Eye (tissue), 1 donor: ENCODE measurements at places on chromosomes 3 and 15.

DNA sequence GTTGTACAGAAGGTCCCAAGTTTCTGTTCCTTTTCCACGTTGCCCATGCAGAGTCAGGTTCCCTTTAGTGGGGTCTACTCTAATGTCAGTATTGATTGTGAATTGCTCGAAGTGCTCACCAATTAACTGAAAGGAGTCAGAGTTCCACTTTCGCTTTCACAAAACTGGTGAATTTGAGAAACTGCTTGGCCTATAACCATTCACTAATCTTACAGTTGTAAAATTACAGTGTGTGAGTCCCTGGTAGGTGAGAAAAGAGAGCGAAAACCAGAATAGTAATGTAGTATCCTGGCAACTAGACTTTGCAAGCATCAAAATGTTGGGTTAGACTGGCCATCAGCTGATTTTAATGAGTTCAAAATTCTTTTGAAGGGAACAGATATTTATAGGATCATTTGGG lies 237.5 kb upstream of the CHRM5 start:
- no peak for DNase-seq

DNA sequence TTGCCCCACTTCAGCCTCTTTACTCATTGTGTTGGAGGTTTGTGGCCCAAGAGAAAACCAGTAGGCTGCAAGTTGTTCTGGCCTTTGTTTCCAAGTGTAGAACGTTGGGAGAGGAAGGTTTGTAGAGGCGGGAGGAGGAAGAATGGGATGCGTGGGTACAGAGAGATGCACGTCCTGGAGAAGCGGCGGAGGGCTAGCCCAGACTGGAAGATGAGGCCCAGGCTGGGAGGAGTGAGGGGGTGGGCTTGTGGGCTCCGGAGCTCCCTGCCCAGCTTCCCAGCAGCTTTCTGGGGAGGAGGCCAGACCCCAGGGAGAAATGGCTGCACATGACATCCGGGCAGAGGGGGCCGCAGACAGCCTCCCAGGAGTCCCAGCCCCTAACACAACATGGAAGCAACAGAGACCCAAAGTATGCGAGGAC lies 5.3 kb downstream of the PLA2G4F start:
- DNase-seq = no peak

DNA sequence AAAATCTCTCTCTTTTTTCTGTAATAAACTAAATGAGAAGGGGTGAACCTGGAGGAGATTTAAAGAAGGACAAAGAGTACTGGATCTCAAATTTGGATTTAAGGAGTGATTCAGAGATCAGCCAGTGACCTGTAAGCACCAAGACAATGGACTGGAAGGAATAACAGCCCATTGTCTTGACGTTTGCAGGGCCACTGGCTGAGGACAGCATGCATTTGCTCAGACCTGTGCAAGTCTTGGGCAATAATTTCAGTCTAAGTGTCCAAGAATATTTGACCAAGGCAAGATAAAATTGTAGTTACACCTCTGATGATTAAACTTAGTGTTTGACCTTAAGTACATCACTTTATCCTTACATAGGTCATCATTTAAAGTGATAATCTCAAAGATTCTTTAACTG lies 55.8 kb upstream of the OSTN start:
- DNase-seq = no peak

DNA sequence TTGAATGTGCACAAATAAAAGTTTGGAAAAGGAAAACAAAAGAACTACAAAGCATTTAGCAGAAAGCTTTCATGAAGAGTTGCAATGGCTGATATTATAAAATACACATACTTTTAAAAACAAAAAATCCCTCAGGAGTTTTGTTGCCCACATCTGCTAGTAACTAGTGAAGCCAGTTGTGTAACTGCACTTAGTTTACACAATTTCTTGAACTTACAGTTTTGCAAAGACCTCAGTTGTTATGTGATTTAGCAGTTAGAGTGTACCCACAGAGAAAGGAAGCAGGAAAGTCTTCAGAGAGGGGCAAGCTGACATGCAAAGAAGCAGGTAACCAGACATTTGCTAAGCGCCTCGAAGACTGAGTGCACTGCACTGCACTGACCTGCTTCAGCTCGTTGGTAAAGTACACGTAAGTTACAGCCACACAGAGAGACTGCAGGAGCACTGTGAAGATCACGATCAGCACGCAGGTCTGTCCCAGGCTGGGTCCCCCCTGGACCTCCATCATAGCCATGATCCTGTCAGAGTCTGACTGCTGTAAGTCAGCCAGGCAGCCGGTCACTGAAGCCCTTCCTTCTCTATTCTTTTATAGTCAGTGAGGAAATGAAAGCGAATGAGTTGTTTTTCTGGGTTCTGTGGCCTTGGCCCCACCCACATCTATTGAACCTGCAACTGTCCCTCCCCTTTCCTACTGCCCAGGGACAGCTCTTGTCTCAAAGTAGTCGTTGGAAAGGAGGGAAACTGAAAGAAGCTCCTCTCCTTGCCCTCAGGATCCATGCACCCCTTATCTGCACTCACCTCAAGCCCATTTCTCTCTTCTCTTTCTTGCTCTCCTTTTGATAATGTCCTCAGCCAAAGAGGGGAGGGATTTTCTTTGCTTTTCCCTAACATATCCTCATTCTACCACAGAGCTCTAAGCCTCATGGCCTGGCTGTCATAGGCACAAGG lies at the start of gene TNFSF10:
TSS of gene TNFSF10 (minus strand) at position 560 of the 948 bp plus-strand sequence. CDS start at position 514, 46 bp downstream.
- DNase-seq = no peak

DNA sequence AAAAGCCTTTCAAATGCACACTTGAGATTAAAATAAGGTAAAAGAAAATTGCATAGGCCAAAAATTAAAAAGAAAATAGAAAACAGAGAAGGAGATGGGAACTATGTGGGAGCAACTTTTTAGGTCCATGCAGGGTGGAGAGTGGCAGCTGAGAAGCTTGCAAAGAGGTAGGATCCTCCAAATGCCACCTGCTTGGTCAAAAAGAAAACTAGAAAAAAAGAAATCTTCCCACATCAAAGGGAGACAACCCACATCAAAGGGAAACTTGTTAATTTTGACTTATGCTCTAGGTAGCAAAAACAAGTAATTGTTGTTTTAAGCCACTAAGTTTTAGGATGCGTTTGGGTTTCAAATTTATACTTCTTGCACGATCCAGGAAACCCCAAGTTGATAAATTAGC lies 342.9 kb downstream of the IL20RB start:
- no peak for DNase-seq

- no peak for DNase-seq
These were observed 108.3 kb downstream of the IQSEC1 start for GRCh38 chr3:12964711-12965612.

DNA sequence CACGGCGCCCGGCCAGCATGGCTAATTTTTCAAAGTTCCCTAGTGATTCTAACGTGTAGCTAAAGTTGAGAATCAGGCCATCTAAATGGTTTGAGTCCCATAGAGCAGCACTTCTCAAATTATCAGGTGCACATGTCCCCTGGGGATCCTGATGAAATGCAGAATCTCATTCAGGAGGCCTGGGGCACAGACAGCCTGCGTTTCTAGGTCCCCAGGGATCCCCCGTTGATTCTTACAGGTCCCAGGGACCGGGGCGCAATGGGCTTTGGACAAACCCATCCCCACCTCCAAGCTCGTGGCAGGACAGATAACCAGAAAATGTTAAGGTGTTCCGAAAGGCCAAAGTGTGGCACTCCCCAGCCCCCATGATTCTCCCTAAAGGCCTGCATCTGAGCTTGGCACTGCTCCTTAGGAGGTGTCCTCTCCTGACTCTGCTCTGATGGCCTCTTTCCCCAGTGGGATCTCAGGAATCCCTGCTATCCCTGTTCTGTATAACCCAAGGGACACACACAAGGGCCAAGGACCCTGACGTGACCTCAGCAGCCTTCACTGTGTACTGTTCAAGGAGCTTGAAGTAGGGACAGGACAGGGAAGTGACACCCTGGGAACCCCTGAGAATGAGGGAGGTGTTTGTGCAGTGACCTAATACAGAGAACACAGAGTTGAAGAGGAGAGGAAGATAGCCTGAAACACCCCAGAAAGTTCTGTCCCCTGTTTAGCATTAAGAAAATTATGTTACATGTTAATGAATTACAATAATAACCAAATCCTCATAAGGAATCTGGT lies 8.0 kb downstream of the LRRK1 start:
- no peak for DNase-seq

GRCh38 chr3:51799879-51800749 lies 21.1 kb upstream of the IQCF6 start:
- DNase-seq = peak; percentile 90

GRCh38 chr3:129016356-129016719 lies 15.2 kb downstream of the EFCC1 start:
- no peak for DNase-seq

- DNase-seq = no peak
These were observed 120.2 kb downstream of the MEGF11 start for GRCh38 chr15:66133247-66133885.

DNA sequence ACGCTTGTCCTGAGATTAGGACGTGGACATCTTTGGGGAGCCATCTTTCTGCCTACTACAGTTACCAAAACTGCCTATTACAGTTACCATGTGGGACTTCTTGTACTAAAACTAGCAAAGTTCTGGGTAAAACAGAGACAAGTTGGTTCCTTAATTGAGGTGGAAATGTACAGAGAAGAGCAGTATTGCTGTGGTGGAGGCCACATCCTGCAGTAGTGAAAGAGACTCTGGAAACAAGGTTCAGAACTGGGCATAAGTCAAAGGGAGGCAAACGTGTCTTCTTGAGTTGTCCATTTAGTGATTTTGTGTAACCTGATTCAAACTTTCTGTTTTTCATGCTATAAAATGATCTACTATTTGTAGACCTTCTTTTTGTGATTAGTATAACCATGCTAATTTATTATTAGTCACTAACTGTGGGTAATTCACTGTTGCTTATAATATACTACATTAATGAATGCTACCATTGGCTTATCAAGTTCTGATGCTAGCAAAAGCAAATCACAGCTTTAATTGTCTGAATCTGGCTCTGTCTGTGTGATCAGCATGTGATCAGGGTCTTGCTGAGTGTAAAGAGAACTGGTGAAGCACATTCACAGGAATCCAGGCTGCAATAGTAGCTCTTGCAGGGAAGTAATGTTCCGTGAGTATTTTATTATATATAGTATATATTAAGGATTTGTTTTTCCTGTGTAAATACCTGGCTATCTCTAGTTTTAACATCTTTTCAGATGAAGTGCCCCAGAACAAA lies 207.9 kb upstream of the GAP43 start:
- DNase-seq = no peak

GRCh38 chr3:71581457-71582035 lies 2.0 kb downstream of the FOXP1 start:
- peak; percentile 81 for DNase-seq

- no peak for DNase-seq
These were observed 4.5 kb upstream of the SLCO2A1 start for GRCh38 chr3:134034005-134034785.

DNA sequence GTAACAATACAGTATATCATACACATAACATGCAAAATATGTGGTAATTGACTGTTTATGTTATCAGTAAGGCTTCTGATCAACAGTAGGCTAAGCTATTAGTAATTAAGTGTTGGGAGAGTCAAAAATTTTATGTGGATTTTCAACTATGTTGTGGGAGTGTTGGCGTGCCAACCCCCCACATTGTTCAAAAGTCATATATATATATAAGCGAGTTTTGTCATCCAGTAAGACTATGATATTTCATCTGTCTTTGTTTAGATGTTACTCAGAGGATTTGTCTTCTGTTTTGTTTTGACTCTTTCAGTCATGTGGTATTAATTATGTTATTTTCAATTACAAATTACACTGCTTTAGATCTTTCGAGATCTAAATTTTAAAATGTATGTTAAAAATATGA lies 51.0 kb upstream of the RAP2B start:
- DNase-seq = peak; percentile 4

GRCh38 chr3:14914779-14915117 lies 32.6 kb upstream of the NR2C2 start:
- no peak for DNase-seq

DNA sequence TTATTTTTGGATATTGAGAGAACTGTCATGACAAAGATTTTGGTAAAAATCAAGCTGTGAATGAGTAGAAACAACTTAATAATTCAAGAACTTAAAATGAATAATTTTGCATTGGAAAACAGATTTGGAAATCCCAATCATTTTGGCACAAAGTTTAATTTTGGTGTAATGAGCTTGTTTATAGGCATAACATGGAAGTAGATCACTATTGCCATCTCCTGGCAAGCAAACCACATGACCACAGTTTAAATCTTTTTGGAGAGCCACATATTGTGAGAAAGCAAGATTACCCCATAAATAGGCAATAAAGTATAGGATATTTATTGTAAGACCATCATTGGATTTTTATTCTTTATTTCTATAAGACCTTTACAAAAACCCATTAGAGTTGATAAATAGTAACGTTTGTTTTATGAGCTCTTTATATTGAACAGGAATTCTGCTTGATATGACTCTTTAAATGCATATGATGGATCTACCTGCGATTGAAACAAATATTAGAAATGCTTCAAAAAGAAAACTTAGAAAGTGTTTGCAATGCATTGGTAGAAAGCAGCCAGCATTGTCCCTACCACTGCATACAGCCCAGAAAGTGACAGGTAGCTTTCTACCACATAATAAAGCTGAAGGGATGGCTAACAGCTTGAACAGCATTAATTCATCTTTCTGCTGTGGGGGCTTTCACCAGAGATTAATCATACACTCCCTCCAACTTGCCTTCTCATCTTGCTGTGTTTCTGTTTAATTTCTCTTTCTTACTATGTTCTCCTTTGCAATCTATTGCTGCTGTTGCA lies 766.8 kb downstream of the TBL1XR1 start:
- peak; percentile 78 for DNase-seq

DNA sequence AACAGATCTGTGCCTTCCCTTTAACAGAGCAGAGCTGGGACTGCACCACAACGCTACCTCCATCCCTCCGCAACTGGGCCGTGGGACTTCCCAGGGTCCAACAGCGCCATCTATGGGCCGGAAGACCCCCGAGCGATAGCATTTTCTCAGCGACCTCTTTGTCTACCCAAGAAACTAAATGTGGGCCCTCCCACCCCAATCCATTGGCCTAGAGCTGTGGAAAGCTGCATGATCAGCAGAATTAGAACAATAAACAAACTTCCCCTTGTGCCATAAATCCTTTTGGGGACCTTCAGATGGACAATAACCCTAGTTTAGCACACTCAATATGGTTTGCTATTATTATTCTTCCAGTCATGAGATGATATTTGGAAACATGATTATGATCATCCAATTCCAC lies 74.8 kb upstream of the NTRK3 start:
- peak; percentile 85 for DNase-seq

DNA sequence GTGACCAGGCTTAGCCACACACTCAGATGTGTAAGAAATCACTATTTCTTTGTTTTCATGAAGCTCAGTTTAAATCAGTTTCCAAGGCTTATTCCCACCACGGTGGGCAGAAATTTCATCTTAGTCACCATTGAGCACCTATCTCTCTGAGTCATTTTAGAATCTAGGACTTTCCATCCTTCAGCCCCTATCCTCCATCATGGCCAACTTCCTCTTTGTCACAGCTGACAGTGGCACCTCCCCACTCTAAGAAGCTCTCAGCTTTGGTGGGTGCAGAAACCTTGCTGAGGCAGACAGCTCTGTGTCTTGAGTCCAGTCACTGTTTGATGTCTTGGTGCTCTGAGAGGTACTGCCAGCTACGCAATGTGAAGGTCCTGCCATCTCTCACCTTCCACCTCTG lies 32.9 kb downstream of the SNTN start:
- no peak for DNase-seq
